IPS-NIHi11 (cell line): ENCODE measurements at places on chromosomes 7 and 10.
A peak's percentile ranks its signal among the peaks of the same experiment; 100 is the strongest.

GRCh38 chr7:139105484-139105883, 4.0 kb downstream of the ZC3HAV1 start:
- DNase-seq, result no peak

- peak; percentile 44 for DNase-seq
Observed at GRCh38 chr7:150735596-150736358, 1.4 kb upstream of the GIMAP5 start.

GRCh38 chr10:59276919-59277318, 85.4 kb downstream of the FAM13C start:
- no peak for DNase-seq

DNA sequence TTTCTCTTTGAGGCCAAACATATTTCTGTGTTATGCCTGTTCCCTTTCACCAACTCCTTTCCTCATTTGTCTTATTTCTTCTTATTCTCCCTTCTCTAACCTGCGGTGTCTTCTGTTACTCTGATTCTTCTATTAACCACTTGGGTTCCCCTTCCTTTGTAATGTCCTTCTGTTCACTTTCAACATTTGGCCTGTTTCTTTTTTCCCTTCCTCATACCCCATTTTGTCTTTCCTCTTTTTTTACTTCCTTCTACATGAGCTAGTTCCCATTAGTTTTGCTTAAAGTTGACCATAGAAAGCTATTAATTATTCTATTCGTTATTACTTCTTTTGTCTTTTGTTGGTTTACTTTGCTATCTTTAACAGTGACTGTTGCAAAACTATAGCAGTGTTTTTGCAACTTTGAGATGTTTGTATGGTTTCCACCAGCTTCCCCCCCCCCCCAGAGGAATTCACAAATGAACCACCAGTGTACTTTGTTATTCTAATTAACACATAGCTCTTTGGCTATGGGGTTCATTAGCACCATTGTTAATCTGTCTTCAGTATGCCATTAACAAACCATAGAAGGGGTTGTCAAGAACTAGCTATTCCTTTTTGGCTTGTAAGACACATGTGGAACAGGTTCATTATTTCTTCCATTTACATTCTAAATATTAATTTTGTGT, 2.9 kb downstream of the LRGUK start:
- DNase-seq, result peak; percentile 49
